Activated CD4-positive, alpha-beta memory T cell treated with anti-CD3 and anti-CD28 coated beads, Interleukin-2, amount 10 ng/mL, durations not matched to agents 7 days and 5 days (primary cell): ENCODE measurements at places on chromosomes 4 and X. TPM values are rescaled to one million over a fixed set of nuclear protein-coding genes. Genes with fewer than 3 reads are reported as not detected.

CPE gene
- not detected for total RNA-seq

DNA sequence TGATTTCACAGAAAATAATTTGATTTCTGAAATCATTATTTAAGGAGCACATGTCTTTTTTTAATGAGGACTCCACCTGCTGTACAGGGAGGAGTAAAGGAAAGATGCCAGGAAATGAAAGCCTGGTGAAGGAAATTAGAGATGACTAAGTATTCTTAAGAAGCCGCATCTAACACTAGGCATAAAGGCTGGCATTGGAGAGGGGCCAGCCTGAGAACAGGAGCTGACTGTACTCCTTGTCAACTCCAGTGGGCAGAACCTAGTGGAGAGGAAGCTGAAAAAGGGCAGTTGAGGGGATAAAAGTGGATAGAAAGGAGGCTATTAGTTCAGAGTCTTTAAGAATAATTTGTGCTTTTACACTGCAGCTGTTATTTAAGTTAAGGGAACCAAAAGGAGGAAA lies 393.0 kb downstream of the PPP1R2C start:
- H3K4me3 ChIP-seq: no peak overlapping the region
- H3K36me3 ChIP-seq: no peaks in the 10 kb centered on the region
- no peak overlapping the region for H3K27ac ChIP-seq
- no peaks in the 10 kb centered on the region for H3K27me3 ChIP-seq

- H3K27me3 ChIP-seq: no peaks in the 10 kb centered on the region
- H3K4me1 ChIP-seq: no peaks in the 10 kb centered on the region
- no peak overlapping the region for H3K4me3 ChIP-seq
- no peak for DNase-seq
- H3K36me3 ChIP-seq: no peaks in the 10 kb centered on the region
Observed at GRCh38 chrX:5568934-5569333, 659.7 kb downstream of the NLGN4X start.

DNA sequence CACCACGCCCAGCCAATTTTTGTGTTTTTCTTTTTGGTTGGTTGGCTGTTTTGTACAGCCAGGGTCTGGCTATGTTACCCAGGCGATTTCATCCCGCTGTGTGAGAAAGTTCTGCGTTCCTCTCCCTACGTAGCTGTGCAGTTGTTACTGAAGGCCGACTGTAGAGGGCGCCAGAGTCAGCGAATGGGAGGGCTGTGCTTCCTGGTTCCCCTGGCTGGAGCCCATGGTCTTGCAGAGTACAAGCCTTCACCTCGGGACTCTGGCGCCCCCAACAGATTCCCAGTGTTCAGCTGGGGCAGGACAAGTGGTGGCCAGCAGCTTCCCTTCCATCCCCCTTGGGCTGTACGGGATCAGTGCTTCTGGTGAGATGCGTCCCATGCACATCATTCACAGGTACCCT lies 5.6 kb upstream of the CT45A1 start:
- no peak overlapping the region for H3K4me3 ChIP-seq
- H3K4me1 ChIP-seq: no peaks in the 10 kb centered on the region
- H3K27me3 ChIP-seq: no peaks in the 10 kb centered on the region
- H3K27ac ChIP-seq: no peak overlapping the region
- DNase-seq: peak; percentile 23

ADH1A gene
- total RNA-seq: not detected

DNA sequence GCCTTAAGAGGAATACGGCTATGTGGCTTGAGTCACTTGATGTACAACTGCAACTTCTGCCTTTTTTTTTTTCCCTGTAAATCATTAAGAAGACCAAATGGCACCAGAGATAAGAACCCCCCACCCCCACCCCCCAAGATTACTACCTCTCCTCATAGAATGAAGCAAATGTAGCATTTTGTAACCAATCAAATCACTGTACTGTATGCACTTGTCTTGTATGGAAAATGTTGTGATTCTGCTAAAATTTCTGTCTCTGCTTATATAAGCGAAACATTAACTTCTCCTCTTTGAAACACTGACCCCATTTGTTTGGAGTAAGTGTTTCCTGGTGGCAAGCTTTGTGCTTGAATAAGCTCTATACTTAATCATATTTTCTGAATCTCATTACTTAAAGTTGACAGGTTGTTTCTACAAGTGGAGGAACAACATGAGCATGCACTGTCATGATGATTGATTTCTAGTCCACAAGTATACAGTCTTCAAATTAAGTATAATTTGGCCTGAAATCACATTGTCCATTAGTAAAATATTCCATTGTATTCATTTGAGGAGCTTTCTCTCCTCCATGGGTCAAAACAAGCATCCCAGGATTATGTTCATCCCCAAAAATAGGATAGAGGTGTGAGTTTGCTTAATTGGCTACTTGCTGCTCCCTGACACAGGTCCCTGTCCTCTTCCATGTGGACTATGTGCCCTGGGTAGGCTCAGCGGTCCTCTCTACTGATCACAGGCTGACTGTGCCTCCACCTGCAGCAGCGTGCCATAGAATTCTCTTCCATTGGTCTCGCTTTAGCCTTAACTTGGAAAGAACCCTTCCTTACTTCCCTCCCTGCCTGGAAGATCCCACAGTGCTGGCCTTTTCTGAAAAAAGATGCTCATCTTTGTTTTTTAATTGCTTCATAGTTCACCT lies 104.0 kb upstream of the BMP2K start:
- H3K27me3 ChIP-seq: peaks cover 4% of the 10 kb centered on the region
- no peak for DNase-seq
- H3K36me3 ChIP-seq: no peaks in the 10 kb centered on the region
- no peak overlapping the region for H3K27ac ChIP-seq
